ENCODE measurements at places on chromosomes 1 and 21.

GRCh38 chr1:201253906-201254624 is 29.2 kb upstream of the PKP1 start:
- no peak overlapping the region for H3K4me3 ChIP-seq
- no peak overlapping the region for H3K27ac ChIP-seq
- H3K4me1 ChIP-seq = no peaks in the 10 kb centered on the region
- DNase-seq = peak; percentile 35
- no peaks in the 10 kb centered on the region for H3K36me3 ChIP-seq

GRCh38 chr1:7409278-7409677 is 361.8 kb upstream of the VAMP3 start:
- no peaks in the 10 kb centered on the region for H3K27me3 ChIP-seq
- H3K4me1 ChIP-seq = no peaks in the 10 kb centered on the region
- peak; percentile 56 for DNase-seq
- no peaks in the 10 kb centered on the region for H3K36me3 ChIP-seq
- H3K27ac ChIP-seq = no peak overlapping the region

- peaks cover 97% of the 10 kb centered on the region for H3K4me1 ChIP-seq
- peaks cover 6% of the 10 kb centered on the region for H3K27me3 ChIP-seq
- no peaks in the 10 kb centered on the region for H3K36me3 ChIP-seq
Observed at GRCh38 chr1:2291577-2291976, 63.5 kb downstream of the SKI start.

GRCh38 chr1:43779266-43779665 is 71.9 kb downstream of the ST3GAL3 start:
- H3K4me3 ChIP-seq = no peak overlapping the region
- peaks cover 6% of the 10 kb centered on the region for H3K4me1 ChIP-seq
- H3K27me3 ChIP-seq = no peaks in the 10 kb centered on the region
- H3K27ac ChIP-seq = no peak overlapping the region
- H3K36me3 ChIP-seq = no peaks in the 10 kb centered on the region

GRCh38 chr1:118487091-118487490 is 302.1 kb upstream of the SPAG17 start:
- no peak overlapping the region for H3K4me3 ChIP-seq
- DNase-seq = no peak
- no peak overlapping the region for H3K27ac ChIP-seq
- no peaks in the 10 kb centered on the region for H3K27me3 ChIP-seq
- H3K4me1 ChIP-seq = no peaks in the 10 kb centered on the region
- H3K36me3 ChIP-seq = no peaks in the 10 kb centered on the region

DNA sequence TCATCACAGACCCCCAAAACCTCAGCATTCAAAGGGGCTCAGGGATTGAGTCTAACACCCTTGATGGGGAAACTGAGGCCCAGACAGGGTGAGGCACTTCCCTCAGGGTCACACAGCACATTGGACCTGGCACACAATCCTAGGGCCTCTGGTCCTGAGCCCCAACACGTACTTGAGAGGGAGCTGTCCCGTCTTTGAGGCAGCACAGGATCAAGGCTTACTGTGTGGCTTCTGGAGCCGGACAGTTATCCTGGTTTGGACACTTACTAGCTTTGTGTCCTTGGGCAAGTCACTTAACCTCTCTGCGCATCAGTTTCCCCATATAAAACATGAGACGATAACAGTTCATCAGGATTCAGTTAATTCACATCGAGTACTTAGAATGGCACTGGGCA is 26.5 kb downstream of the RUNX3 start:
- no peak overlapping the region for H3K4me3 ChIP-seq
- no peaks in the 10 kb centered on the region for H3K27me3 ChIP-seq
- DNase-seq = peak; percentile 34
- H3K4me1 ChIP-seq = peaks cover 6% of the 10 kb centered on the region

DNA sequence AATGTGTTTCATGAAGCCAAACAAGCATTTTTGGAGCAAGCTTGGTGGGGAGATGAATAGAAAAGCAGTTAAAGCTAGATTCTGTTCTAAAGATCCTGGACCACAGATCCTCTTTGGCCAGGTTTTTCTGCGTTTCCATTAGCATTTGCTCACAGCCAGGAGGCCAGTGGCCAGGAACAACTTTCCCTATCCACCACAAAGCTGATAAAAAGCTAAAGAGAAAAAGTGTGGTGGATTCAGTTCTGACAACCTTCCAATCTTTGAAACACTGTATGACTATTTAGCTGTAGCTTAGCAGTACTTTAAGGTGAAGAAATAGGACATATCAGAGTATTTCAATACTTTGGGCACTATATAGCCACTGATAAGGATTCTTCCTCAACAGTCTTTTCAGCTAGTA is 3.0 kb upstream of the NEK7 start:
- no peak for DNase-seq
- no peak overlapping the region for H3K27ac ChIP-seq
- no peaks in the 10 kb centered on the region for H3K27me3 ChIP-seq
- peaks cover 19% of the 10 kb centered on the region for H3K4me1 ChIP-seq
- no peaks in the 10 kb centered on the region for H3K36me3 ChIP-seq

DNA sequence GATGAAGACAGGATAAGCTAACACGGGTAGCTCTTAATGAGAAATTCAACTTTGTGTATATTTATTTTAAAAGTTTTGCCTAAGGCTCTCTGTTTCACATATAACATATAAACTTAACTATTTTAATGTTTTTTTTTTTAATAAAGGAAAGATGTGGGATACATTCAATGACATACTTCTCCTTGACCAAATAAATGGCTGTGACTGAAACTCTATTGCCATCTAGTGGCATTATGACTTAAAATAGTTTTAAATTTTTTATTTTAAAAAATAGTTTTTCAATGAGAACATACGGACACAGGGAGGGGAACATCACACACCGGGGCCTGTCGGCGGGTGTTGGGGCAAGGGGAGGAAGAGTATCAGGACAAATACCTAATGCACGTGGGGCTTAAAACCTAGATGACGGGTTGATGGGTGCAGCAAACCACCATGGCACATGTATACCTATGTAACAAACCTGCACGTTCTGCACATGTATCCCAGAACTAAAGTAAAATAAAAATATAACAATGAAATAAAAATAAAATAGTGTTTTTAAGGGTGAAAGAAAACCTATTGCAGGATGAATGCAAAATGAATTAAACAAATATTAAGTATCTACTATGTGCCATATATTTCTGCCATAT is 83.4 kb downstream of the LYST start:
- no peak overlapping the region for H3K27ac ChIP-seq
- H3K4me1 ChIP-seq = peaks cover 12% of the 10 kb centered on the region
- no peaks in the 10 kb centered on the region for H3K27me3 ChIP-seq
- peaks cover 95% of the 10 kb centered on the region for H3K36me3 ChIP-seq

- no peak overlapping the region for H3K27ac ChIP-seq
- no peak overlapping the region for H3K4me3 ChIP-seq
- no peaks in the 10 kb centered on the region for H3K36me3 ChIP-seq
- no peaks in the 10 kb centered on the region for H3K4me1 ChIP-seq
- no peak for DNase-seq
- H3K27me3 ChIP-seq = no peaks in the 10 kb centered on the region
Observed at GRCh38 chr1:29838738-29839320, 602.5 kb downstream of the PTPRU start.

All from spleen (tissue), 13 donors.